ENCODE measurements at places on chromosomes 16 and 17. TPM values are rescaled to one million over a fixed set of nuclear protein-coding genes. Genes with fewer than 3 reads are reported as not detected.

GRCh38 chr16:73183611-73184092 lies 135.7 kb upstream of the ZFHX3 start:
- DNase-seq: no peak

GRCh38 chr17:73956169-73956568 lies 247.3 kb upstream of the RPL38 start:
- DNase-seq: no peak

The TMEM235 gene
- not detected for total RNA-seq

DNA sequence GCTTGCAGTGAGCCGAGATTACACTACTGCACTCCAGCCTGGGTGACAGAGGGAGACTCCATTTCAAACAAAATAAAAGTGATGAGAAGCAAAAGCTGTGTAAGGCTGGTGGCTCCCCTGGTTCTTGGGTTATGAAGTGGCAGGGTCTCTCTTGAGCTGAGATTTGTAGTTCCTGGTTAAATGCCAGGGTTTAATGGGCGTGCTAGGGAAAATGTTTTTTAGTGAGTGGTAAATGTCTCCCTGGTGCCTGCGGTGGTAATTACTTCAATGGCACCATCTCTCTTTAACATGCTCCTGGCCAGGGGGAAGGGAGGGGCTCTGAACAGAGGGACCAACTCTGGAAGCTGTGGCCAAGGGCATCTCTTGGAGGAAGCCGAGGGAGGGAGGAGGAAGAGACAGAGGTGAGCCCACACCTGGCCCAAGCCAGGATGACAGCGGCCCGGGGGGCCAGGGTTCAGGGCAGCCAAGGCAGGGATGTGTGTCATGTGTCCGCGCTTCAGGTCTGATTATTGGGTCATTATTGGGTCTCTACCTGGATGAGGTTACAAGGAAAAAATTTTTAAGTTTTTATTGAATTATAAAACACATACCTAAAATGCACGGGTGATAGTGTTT lies 17.8 kb upstream of the RPL38 start:
- DNase-seq: no peak

DNA sequence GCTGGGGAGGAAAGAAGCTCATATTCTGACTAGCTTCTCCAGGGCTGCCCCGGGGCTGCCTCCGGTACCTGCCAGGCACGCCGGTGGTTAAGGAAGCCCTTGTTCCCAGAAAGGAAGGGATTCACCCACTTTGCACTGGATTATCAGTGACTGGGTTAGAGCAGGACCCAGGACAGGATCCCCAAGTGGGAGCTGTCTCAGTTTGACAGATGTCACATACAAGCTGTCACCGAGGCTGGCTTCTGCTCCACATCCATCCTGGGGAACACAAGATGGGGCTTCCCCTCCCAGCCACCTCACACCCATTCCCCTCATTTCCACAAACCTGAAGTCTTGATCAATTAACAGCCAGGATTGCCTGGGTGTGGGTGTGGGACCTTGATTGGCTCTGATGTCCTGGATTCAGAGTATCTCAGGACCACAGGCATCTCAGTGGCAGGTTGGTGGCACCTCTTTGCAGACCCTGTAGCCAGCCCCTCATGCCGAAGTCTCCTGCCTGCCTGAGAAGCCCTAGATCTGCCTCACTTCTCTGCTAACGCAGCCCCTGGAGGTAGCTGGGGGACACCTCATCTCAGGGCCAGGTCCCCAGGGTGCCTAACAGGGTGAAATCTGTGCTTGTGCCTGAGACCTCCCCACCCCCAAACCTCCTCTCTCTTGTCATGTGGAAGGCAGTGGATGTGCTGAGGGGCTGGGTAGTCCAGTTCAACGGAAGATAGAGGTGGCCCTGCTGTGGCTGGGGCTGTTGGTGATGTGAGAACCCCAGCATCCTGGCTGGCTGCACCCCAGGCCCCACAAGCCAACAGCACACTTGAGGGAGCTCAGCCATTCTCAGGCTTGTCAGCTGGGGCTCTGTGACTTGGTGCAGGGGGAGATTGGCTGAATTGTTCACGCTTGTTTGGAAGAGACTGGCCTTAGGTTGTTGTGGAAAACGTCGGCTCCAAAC lies 1.4 kb downstream of the CACNG5 start:
- no peak for DNase-seq

DNA sequence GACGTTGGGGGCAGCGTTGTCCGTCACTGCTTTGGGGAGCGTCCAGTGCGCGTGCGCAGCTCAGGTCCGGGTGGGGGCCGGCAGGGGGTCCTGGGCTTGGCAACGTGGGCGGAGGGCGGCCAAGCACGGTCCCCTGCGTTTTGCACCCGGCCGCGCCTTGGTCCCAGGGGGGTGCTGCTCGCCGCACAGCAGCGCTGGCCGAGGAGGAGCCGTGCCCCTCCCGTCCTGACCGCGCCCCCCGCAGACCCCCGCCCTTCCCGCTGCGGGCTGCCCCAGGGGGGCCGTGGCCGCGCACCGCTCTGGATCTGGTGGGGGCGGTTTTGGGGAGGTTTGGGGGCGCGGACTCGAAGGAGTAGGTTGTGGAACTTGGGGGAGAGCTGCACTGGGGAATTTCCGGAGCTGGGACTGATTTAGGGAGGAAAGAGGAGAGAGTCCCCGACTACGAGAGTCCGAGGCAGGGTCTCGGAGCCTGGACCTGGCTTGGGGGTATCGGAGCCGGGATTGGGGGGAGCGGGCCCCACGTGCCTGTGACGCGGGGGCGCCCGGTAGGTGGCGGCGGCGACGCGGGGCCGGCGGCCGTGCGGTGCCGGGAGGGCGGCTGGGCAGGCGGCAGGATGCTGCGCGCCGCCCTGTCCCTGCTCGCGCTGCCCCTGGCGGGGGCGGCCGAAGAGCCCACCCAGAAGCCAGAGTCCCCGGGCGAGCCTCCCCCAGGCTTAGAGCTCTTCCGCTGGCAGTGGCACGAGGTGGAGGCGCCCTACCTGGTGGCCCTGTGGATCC lies at the start of gene SLC9A5:
Gene SLC9A5, plus strand, starts transcription at position 579 of the 777 bp plus-strand sequence. Its CDS starts 36 bp downstream, at position 615.
- DNase-seq: peak; percentile 46

GRCh38 chr16:50526796-50527195 lies 21.4 kb upstream of the NKD1 start:
- no peak for DNase-seq

The ZNF385C gene
- total RNA-seq: 1.5 TPM

Measured in glutamatergic neuron (in vitro differentiated cells).